ENCODE measurements at places on chromosomes 6 and 20.

DNA sequence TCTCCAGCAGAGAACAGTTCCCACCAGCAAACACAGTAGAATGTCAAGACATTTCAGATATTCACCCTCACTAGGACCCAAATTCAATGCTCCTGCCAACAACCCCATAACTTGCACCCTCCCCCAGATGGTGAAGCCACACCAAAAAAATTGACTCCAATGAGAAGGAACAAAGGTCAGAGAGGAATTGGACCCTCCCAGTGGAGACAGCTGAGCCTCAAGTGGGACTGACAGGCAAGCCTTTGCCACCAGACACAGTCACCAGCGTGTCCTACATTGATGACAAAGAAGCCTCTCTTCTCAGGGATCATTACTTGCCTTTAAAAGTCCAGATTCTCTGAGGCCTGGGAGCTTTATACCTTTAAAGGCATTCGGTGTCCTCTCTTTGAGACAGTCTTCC, 64.8 kb downstream of the HIVEP2 start:
- no peak for DNase-seq

DNA sequence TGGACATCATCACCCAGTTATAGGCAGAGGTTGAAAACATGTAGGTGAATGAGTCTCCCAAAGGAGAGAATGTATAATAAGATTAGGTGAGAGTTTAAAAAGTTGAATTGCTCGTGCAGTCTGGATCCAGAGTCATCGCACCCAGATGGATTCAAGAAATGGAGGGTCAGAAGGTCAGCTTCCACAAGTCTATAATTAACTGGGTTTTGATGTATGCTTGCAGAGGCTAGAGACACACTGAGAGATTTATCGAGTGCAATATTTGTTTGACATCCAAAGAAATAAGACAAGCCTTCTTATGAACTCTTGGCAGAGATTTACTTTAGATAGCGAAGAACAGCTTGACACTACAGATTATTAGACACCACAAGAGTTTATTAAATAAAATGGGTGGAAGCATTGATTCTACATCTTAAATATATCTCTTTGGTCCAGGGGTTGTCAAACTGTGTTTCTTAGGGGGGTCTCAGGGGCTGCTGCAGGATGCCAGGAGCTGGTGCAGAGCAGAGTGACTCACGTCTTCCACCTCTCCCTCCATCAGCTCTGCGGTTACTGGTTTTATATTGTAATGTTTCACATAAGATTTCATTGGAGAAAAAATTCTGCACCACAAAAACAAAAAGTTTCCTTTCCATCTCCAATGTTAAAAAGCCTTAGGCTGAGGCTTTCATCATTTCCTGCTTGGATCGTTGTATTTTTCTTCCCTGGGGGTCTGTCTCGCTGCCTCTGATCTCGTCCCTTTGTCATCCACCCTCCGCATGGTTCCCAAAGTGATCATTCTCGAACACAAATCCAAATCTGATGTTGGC, 176.2 kb upstream of the AHI1 start:
- DNase-seq = no peak

- no peak for DNase-seq
These were observed 7.2 kb downstream of the C20orf202 start for GRCh38 chr20:1210501-1210900.

- no peak for DNase-seq
These were observed 18.3 kb downstream of the GHRH start for GRCh38 chr20:37243076-37243936.

DNA sequence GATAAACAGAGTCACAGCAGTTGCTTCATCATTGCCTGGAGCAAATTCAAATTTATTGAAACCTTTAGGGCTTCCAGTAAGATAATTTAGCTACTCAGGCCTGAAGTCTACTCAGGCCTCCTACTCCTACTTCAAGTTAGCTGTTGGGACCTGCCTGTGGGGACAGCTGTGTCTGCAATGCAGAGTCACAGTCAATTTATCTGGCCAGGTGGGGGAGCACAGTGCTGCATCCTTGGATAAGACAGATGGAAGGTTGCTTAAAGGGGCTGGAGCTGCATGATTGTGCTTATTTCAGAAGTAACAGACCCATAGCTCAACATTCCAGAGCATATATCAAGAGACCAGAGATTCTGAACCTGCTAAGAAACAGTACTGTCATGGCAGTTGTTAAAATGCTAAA, 932.1 kb downstream of the QKI start:
- DNase-seq = no peak

GRCh38 chr20:45704969-45705637, at the start of gene WFDC10B:
WFDC10B (minus strand) TSS chr20:45705019; CDS start chr20:45685992, 19,027 bp downstream.
- DNase-seq = no peak

DNA sequence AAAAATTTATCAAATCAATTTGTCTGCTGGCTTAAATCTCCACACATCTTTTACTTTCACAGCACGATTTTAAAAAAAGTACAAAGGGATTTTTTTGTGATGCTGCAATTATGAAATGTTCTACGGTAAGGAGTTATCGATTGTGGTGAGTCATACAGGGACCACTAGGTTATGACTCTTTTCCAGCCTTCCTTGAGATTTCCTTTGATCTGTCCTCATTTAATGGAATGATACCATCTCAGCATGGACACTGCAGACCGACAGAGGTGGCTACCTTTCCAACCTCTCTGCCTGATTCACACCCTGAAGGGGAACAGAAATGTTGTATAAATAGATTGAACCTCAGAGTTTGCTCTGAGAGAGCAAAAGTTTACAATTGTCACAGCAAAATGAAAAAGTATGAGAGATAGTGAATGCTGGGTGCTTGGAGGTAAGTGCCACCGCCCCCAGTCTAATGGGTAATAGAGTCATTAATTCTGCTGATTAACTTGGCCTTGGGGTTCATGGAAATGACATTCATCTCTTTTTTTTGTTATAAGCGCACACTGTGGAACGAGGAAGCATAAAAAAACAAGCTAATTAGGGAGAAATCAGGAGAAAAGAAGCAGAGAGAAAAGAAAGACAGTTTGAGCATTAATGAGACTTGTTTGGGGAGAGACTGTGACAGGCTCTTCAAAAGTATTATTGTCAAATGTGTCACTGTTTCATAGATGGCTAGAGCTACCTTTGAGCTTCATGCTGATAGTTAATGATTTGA, 306.0 kb downstream of the RNF144B start:
- no peak for DNase-seq

GRCh38 chr6:45942953-45943352, 72.7 kb downstream of the CLIC5 start:
- DNase-seq = no peak

- DNase-seq = no peak
These were observed 25.3 kb upstream of the TTPAL start for GRCh38 chr20:44450281-44450889.

GRCh38 chr6:50891290-50891689, 72.6 kb downstream of the TFAP2B start:
- DNase-seq = no peak

DNA sequence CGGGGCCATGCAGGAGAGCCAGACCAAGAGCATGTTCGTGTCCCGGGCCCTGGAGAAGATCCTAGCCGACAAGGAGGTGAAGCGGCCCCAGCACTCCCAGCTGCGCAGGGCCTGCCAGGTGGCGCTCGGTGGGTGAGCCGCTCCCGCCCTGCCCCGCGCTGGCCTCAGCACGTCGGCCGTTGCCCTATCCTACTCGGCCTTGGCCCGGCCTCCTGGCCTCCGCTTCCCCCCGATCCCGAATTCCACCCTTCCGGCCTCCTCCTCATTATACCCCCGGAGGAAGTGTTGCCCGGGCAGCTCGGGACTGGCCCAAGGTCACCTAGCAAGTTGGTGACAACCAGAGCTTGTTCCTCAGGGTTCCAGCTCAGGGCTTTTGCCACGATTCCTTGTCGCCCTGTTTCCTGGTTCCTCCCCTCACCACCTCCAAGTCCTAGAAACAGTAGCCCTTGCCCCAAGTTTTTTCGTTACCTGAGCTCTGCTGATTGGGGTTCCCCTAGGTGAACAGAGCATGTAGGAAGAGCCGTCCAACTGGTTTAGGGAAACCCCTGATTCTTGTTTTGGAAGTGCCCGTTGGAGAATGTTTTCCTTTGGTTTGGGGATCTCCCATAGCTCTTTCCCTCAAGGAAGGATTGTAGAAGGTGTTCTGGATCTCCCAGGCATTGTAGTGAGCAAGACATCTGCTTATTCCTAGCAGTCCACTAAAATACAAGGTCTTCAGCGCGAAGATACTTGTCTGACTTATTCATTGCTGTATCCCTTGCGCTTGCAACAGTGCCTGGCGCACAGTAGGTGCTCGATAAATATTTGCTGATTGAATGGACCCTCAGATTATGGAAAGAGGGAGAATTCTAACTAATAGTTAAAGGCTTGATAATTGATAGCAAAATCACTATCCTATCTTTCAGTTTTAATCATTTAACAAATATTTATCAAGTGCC, 641 bp downstream of the ARFGEF2 start:
- DNase-seq = no peak

GRCh38 chr20:1118004-1118335, 432 bp upstream of the PSMF1 start:
- no peak for DNase-seq

DNA sequence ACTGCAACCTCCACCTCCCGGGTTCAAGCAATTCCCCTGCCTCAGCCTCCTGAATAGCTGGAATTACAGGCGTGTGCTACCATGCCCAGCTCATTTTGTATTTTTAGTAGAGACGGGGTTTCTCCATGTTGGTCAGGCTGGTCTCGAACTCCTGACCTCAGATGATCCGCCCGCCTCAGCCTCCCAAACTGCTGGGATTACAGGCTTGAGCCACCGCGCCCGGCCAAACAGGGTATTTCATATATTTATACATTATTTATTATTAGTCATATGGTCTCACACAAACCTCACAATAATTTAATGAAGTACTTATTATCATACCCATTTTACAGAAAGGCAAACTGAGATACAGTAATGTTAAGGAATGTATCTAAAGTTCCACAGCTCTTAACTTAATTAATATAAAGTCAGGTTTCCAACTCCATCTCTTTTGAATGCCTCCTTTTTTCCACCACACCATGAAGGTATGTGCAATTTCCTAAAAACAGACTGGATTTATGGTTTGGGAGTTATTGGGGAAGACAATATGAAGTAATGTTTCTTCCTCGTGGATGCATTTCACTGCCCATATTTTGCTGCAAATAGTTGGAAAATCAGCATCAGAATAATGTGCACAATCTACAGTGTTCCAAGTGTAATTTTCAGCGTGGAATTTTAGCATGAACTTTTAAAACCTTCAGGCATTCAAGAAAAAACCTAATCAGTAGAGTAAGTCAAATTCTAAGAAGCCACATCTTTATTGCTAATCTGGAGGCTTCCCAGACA, 65.7 kb downstream of the ZMYND8 start:
- no peak for DNase-seq

- DNase-seq = no peak
These were observed 104.6 kb downstream of the DTD1 start for GRCh38 chr20:18692447-18692846.

- DNase-seq = no peak
These were observed 103.3 kb downstream of the IBTK start for GRCh38 chr6:82144007-82144851.

GRCh38 chr6:41063884-41064285, 8.3 kb downstream of the OARD1 start:
- DNase-seq = no peak

DNA sequence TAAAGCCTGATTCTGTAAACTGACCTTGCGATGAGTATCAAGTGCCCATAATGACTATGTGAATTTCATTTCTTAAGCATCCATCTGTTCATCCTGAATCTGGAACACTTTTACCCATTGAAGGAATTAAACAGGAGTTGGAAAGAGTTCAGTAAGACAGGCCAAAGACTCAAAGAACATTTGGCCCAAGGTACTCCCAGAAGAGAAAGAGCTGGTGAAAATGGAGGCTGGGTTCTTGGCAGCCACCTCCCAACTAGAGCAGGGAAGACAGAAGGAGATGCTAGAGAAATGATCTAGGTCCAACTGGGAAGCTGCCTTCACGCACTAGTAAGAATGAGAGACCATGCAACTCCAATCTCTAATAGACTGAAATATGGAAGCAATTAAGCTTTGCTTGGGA, 290.8 kb upstream of the RNF24 start:
- no peak for DNase-seq

- DNase-seq = no peak
These were observed 332.3 kb upstream of the MARCKS start for GRCh38 chr6:113524826-113525225.

GRCh38 chr6:52815167-52816092, 11.8 kb upstream of the GSTA1 start:
- no peak for DNase-seq

DNA sequence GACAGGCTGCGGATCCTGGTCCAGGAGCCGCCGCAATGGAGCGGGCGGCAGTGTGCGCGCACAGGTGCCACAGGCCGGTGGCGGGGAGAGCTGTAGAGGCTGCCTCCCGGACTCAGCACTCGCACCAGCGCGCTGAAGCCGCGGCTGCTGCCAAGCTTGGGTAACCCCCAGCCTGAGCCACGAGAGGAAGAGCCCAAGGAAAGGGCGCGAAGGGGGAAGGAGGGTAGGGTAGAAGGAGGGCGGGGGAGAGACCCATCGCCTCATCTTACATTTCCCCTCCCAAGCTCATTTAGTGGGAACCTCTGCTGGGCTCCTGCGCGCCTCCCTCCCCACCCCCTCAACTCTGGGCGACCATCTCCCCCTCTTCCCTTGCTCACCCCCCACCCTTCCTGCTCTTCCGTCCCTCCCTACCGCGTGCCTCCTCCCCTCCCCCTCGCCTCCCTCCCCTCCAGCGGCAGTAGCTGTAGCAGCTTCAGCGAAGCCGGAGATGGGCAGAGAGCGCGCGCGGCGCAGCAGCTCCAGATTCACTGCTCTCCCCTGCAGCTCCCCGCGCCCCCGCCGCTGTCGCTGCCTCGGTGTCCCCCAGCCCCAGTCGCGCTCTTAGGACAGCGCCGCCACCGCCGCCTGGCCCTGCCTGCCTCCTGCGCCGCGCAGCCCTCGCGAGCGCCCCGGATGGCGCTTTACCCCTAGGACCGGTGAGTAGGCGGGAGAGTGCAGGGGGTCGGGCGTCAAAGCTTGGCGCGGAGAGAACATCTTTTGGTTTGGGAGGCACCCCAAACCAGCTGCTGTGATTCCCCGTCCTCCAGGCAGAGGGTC, at the start of gene FUT9:
FUT9 (plus strand) TSS at position 457 of the 816 bp plus-strand sequence. CDS start 187,182 bp downstream, outside the sequence.
- DNase-seq = no peak

GRCh38 chr6:48389146-48390043, 278.4 kb upstream of the PTCHD4 start:
- DNase-seq = no peak

GRCh38 chr6:156953127-156953478, 175.9 kb downstream of the ARID1B start:
- DNase-seq = no peak

DNA sequence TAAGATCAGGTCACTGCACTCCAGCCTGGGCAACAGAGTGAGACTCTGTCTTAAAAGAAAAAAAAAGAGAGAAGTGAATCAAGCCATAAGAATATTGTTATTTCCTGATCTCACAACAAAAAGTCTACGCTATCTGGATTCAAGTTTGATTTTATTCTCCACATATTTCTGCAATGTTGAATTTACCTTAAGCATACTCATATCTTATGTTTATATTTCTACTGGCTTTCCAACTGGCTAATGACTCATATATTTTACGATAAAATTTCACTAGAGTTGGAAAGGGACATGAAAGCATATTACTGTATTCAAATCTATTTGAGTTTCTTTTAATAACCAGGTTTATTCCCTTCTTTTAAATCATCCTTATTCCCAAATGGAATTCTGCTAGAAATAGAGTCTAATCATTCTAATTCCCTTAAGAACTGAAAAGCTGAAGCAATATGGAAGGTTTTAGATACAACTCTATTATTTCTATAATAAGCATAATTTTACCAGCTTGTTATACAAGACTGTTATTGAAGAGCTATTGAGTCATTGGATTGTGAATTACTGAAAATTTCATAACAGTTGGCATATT, 276.9 kb upstream of the HS3ST5 start:
- no peak for DNase-seq

Data from stimulated activated CD8-positive, alpha-beta memory T cell treated with anti-CD3 and anti-CD28 coated beads, Interleukin-4, amount 100 ng/mL, for 1 hour (primary cell).